Inflammatory macrophage treated with lipopolysaccharide for 1 hour (primary cell): ENCODE measurements at places on chromosomes 12 and 14.

DNA sequence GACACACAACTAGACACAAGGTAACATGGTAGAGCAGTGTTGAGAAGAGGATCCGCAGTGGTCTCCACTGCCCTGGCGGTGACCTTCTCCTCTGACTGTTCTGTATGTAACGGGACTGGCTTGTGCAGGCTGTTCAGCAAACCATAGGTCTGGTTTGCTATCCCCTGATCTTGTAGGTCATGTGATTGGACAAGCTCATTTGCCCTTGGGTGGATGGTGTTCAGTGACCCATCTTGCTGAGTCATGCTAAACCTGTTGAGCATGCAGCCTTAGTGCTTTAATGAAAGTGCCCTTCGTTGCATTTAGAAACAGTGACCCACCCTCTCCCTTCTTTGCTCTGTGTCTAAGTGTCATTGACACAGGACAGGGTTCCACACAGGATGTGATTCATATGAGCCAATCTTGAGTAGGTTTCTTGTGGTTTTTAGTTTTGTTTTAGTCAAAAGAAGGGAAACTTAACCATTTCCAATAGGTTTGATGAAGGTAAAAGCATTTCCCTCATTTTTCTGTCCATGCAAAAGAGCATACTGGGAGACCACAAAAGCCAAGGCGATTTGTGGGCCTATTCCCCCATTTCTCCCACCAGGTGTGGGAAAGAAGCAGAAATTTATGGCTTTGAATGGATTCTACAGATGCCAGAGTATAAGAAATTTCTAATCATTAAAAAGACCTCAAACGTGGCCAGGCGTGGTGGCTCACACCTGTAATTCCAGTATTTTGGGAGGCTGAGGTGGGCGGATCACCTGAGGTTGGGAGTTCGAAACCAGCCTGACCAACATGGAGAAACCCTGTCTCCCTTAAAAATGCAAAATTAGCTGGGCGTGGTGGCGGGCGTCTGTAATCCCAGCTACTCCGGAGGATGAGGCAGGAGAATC is 32.6 kb upstream of the HIF1A start:
- peak; percentile 77 for DNase-seq

DNA sequence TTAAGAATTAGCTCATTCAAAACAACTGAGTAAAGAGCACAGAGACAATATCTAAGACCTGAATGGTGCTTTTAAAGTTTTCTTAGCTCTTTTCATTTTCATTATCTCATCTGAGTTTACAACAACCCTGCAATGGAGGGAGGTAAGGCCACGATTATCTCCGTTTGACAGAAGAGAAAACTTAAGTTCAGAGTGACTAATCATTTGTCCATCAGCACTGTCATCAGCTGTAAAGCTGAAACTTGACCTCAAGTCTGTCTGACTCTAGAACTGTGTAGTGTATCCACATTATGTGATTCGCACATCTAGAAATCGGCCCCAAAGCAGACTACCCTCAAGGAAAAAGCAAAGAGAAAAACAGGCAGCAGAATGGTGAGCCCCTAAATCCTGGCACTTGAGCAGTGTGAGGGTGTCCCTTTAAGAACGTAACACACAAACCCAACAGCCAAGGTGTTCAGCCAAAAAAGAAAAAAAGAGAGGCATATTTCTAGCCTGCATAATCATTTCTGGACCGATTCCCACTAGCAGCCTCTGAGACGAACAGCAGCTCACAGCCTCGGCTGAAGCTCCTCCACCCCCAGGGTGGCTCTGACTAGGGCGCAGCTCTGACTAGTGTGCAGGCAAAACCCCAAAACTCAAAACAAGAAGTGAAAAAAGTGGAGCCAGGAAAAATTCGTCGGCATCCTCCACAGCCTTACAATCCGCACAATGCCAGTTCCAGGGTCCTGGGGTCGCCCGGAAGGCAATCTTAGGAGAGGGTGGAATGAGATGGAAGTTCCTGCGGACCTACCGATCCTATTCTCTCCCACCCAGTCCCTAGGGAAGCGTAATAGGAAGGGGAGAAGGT is 1.6 kb downstream of the STXBP6 start:
- no peak for DNase-seq

- peak; percentile 47 for DNase-seq
These were observed at the start of gene PELI2 for GRCh38 chr14:56117765-56118610. Gene PELI2, plus strand, starts transcription at chr14:56118411. Its CDS starts 250 bp downstream, at chr14:56118661.

- no peak for DNase-seq
These were observed 40.0 kb upstream of the RHOJ start for GRCh38 chr14:63164108-63164683.

- DNase-seq, result no peak
These were observed 15.2 kb downstream of the DCAF4 start for GRCh38 chr14:72941286-72941985.

DNA sequence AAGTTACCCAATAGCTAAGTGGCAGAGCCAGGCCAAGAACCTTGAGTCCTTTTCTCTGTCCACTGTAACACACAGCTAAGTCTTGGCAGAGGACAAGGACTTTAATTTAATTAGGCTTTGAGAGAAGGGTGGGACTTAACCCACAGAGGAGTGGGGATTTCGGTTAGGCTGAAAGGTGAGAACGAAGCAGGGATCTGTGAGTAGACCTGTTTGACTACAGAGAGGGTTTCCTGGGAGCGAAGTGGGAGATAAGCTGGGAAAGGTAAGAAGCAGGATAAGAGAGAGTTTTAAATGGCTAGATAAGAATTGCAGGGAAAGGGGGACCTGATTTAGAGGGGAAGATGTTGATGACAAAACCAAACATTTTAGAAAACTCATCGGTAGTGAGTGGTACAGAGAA is 2.0 kb upstream of the PPFIBP1 start:
- no peak for DNase-seq

DNA sequence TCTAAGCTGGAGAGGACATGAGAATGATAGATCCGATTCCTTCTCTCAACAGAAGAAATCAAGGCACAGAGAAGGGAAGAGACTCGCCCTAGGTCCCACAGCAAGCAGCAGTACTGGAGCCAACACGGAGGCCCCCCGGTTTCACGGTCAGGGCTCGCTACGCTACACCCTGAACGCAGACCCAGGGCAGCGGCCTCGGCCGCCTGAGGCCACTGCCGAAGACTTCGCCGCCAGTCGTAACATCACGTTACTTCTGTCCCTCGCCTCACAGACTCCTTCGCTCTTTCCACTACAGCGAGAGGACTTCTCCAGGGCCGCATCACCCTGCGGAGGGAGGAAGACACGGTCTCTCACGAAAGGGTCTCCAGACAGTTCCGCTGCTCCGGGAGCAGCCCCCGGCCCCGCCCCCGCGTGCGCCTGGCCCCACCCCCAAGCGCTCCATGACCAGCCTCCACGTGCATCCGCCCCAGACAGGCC is 411 bp upstream of the DCAF4 start:
- DNase-seq, result no peak
